ENCODE measurements at places on chromosomes 16 and 17.

- no peak for DNase-seq
Measured at GRCh38 chr17:17819561-17819995, 17.2 kb downstream of the SREBF1 start.

GRCh38 chr17:68100000-68100641 is 64.6 kb downstream of the KPNA2 start:
- DNase-seq: no peak

GRCh38 chr16:425740-426114 is 278 bp downstream of the RAB11FIP3 start:
- peak; percentile 55 for DNase-seq

GRCh38 chr16:6751191-6751590 is 581.5 kb upstream of the RBFOX1 start:
- DNase-seq: no peak

GRCh38 chr17:42402117-42402516 is 13.9 kb upstream of the STAT3 start:
- no peak for DNase-seq

- DNase-seq: no peak
Measured at GRCh38 chr16:79628501-79628975, 28.0 kb upstream of the MAF start.

- DNase-seq: no peak
Measured at GRCh38 chr17:42182927-42183734, 2.1 kb downstream of the HCRT start.

DNA sequence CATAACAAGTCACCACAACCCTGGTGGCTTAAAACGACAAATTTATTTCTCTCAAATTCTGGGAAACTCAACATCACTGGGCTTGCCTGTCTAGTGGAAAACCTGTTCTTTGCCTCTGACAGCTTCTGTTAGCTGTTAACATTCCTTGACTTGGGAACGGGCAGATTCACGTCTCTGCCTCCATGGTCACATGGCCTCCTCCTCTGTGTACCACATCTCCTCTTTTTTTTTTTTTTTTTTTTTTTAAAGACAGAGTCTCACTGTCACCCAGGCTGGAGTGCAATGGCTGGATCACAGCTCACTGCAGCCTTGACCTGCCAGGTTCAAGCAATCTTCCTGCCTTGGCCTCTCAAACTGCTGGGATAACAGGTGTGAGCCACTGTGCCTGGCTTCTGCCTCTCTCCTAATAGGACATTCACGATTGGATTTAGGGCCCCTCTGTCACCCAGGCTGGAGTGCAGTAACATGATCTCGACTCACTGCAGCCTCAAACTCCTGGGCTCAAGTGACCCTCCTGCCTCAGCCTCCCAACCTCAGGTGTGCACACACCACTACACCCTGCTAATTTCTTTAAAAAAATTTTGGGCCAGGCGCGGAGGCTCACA is 11.7 kb upstream of the LLGL1 start:
- DNase-seq: no peak

- no peak for DNase-seq
Measured at GRCh38 chr16:11361701-11362451, 16.6 kb downstream of the RMI2 start.

GRCh38 chr17:32819035-32819434 is 57.9 kb downstream of the MYO1D start:
- DNase-seq: no peak

DNA sequence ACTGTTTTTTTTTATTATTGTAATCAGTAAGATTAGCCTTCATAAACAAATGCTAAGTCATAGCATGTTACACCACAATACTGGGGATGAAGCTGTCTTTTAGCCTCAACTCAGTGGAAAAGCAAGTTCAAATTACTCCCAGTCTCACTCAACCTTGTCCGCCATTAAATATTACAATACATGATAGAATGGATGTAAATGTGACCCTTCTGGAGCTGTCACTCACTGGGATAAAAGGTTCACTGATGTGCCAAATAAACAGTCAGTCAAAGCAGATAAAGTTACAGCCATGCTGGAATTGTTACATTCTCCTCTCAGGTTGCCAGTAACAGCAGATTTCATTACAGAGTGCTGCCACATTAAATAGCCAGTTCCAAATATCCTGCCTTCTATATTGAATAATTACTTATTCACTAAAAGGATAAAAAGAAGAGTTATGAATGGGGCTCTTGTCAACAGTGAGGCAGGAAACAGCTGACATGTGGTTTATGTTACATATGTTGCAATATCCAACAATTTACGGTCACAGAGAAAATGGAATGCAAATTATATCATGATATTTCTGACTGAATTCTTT is 53.4 kb downstream of the BRIP1 start:
- DNase-seq: no peak

DNA sequence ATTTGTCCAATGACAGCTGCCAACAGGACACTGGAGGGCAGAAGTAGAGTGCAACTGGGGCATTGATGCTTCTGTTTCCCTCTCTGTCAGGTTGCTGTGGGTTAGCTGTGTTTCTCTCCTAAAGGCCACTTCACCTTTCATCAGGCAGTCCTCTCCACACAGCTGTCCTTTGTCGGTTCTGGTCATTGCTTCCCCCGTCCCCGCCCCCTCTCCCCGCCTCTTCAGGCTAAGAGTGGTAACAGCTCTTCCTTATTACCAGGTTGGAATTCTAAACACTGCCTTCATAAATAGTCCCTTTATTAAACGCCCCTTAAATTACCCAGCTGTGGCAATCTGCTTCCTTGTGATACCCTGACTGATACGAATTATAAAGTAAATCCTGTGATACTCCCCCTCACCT is 31.8 kb upstream of the NSRP1 start:
- no peak for DNase-seq

DNA sequence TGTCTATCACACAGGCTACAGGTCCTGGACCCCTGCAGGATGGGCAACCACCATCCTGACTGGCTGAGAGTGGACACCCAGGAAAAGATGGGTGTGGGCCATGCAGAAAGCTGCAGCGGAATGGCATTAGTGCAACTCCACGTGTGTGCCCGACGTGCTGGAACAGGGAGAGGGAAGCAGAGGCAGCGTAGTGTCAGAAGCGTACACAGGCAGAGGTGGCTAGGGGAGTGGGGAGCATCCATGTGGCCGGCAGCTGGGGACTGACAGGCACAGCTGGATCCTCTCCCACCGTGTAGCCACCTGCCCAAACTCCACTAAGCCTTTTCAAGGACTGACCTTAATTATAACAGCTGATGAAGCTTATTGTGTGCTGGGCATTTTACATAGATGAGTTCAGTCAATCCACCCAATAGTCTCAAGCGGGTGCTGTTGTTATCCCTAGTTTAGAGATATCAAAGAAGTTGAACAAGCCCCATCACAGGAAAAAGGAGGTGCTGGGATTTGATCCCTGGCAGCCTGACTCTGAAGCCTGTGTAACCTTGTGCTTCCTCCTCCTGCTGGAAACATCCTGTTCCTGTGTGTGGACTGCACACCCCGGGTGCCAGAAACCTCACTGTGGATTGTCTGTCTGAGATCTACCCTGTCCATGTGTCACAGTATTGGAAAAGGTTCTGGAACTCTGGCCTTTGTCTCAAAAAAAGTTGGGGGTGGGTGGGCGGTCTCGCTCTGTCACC is 114.0 kb downstream of the PRKCA start:
- no peak for DNase-seq

DNA sequence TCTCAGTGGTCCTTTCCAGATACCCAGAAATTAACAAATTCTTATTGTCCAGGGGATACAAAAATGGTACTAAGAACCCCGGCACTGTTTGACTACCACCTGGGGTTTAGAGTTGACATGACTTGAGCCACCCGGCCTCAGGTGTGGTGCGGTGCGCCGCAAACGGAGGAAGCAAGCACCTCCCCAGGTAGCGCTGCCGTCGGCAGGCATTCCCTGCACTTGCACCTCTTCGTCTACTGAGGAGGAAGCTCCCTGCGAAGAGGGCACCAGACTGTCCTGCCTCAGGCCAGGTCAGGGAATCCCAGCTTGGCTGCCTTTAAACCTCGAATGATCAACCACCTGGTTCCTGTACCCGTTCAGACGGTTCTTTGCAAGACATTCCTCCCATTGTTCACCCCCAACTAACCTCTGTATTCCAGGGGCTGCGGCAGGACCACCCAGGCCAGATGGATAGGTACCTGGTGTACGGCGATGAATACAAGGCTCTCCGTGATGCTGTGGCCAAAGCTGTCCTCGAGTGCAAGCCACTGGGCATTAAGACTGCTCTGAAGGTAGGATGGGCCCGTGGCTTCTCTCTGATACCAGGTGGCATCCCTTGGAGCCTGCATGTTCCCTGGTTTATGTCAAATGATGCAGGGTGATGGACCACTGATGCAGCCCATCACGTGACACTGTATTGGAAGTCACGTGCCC is 40.8 kb upstream of the ENDOV start:
- no peak for DNase-seq

- no peak for DNase-seq
Measured at GRCh38 chr16:70159355-70160348, 13.9 kb upstream of the CLEC18C start.

DNA sequence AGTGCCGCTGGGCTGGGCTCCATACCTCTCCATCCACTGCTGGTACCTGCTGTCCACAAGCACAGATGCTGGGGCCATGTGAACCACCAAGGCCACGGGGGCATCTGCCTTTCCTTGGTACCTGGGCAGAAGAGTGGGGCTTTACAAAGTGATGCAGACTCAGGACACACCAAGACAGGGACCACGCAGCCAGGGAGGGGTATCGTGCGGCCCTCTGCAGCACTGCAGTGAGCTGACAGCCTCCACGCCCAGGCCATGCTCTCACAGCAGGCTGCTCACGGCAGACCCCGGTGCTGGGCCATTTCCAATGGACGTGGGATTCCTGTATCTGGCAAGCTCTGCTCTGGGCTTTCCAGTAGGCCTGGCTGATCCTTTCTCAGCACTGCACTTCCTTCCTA is 14.4 kb downstream of the ELAC2 start:
- no peak for DNase-seq

DNA sequence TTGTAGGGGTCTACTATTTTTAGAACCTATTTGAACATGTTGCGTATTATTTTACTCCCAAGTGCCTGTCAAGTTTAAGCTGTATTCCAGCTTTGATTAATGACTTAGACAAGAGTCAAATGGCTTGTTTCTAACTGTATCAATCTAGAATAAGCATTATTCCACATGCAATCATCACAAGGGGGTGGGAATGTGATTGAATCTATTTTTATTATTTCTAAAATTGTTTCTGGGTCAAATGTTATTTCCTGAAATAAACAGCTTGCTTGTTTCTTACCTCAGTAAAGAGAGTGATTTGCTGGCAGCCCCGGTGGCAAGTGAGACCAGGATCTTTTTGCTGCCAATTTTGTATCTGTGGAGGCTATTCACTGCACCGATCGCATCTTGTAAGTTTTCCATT is 21.5 kb downstream of the MARF1 start:
- no peak for DNase-seq

DNA sequence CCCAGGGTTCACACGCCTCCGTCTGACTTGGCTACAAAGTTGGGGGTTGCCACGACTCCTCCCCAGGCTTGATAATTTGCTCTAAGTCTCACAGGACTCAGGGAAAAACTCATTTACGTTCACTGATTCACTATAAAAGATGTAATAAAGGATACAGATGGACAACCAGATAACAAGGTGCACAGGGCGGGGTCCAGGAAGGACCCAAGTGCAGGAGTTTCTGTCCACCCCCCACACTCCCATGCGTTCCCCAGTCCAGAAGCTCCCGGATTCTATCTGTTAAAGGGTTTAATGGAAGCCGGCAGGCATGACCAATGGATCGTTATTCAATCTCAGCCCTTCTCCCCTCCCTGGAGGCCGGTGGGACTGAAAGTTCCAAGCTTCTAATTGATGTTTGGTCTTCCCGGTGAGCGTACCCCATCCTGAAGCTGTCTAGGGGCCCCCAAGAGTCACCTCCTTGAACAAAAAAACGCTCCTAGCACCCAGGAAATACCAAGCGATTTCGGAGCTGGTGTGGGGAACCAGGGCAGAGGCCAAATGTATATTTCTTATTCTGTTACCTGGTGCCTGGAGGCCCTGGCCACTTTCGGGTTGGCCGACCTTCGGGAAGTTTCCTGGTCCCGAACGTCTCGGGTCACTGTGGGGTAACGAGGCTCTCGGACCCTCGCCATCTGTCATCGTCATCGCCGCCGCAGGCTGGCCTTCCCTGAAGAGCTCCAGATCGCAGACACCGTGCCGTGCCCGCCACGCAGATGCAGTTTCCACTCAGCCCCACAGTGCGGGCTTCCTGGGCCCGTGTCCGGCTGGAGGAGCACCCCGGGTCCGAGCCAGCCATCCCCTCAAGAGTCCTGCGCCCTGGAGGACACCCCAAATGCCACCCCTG is 13.5 kb upstream of the METRNL start:
- DNase-seq: peak; percentile 18

DNA sequence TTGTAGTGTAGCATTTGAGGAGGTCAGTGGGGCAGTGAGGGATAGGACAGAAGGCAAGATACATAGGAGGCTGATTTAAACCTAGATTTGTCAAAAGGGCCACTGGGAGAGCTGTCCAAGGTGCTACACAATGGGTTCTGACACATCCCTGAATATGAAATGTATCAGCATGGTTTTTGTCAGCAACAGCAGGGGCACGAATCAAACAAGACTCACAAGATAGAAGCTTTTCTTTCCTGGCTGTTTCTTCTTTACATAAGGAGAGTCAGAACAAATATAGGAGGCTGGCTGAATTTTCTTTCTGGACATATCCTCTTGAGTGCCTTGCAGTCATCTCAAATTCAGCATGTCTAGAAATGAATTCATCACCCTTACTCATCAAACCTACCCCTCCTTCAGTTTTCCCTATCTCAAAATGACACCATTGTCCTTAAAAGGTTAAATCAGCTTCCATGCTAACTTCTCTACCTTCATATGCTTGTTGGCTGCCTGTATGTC is 130.5 kb downstream of the NPIPB5 start:
- DNase-seq: no peak

GRCh38 chr16:69276148-69277115 is 34.7 kb upstream of the VPS4A start:
- DNase-seq: peak; percentile 88

DNA sequence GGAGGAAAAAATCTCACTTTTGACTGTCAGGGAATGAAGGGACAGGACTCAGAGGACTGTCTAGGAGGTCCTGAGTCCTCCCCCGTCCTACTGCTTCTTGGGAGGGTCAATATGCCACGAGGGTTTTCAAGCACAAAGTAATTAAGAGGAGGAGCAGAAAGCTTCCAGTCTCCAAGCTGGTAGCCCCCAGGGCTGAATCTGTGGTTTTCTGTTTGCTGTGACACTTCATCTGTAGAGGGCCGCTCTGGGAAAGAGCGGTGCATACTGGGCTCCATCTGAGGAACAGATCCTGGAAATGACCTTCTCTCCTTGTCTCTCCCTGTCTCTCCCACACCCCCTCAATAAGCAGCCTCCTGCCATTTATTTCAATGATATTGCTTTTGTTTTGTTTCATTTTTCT is 180.1 kb upstream of the SDK2 start:
- no peak for DNase-seq

Measured in left hindlimb (tissue), 1 donor.